ENCODE measurements at places on chromosomes 2 and 18.

- DNase-seq, result no peak
Measured at GRCh38 chr2:156165742-156166141, 166.8 kb downstream of the NR4A2 start.

- DNase-seq, result no peak
Measured at GRCh38 chr18:8477615-8478014, 131.6 kb upstream of the RAB12 start.

DNA sequence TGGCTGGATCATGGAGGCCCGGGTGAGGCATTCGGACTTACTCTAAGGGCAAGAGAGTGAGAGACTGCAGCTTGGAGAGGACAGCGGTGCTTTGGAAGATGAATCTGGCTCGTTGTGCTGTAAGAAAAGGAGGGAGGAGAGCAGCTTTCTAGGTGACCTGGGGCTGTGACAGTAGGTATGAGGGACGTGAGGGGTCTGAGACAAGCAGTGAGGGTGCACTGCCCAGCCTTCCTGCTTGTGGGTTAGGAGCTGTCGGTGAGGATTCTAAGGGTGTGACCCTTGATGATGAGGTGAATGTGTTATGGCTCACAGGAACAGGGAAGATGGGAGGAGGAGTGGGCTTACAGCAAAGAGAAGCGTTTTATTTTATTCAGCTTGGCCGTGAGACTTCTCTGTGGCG, 27.1 kb upstream of the RHOB start:
- no peak for DNase-seq

DNA sequence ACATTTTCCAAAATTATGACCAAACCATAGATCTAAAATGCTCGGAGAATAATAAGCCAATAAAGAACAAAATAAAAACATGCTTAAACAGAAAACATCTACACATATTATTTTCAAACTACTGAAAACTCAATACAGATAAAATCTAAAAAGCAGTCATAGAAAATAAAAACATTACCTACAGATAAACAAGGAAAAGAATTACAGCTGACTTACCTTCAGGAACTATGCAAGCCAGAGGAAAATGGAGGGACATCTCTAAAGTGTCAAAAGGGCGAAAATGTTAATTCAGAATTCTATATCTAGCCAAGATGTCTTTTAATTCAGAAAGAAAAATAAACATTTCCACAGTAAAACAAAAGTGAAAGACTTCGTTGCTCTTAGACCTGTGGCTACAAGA, 112.9 kb upstream of the GYPC start:
- peak; percentile 43 for DNase-seq

DNA sequence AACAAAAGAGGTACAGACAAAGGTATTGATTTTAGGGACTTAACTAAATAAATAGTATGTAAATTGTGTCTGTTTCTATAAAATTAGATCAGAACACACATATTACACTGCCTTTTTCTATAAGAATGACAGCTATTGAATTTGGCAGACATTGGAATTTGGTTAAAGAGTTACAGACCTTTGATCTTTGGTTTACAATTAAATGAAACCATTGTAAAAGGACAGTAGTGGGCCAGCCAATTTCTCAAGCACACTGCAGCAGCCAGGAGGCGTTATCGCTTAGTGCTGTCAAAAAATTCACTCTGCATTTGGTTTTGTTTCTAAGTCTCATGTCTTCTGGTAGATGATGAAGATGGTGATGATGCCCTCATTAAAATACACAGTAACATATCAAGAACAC, 175.9 kb downstream of the NR4A2 start:
- no peak for DNase-seq

GRCh38 chr2:109473616-109474318, 140.0 kb downstream of the SEPTIN10 start:
- DNase-seq, result no peak

DNA sequence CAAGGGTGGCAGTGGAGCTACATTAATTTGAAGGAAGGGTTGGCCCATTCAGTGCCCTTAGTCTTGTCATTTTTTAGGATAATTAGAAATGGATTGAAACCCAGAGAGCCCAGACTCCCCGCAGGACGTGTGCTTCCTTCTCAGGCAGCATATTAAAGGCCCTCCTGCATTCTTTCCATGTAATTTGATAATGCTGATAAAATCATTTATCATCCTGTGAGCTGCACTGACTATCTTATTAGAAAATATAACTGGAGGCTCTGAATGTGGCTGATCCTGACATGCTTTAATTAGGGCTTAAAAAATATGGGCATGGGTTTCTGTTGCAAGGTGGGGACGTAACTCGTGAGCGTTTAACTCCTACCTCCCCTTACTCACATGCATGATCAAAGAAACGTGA, 148.1 kb downstream of the ACKR3 start:
- DNase-seq, result no peak
